Liver (tissue), 10 donors: ENCODE measurements at places on chromosomes 7 and 10. TPM values are rescaled to one million over a fixed set of nuclear protein-coding genes. Genes with fewer than 3 reads are reported as not detected.

GBX1 gene
- not detected for total RNA-seq

DNA sequence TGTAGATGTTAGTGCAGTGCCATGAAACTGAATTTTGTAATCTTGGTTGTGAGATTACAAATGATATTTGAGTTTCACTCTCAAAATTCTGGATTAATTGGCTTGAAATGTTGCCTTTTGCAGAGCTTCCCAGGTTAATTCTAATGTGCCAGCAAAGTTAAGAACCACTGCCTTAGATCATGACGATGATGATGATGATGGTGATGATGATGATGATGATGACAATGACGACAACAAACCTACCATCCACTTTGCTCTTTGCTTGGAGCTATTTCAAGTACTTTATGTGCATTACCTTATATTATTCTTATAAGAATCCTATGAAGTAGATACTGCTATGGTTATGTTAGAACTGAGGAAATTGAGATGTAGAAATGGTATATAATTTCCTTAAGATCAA is 261.6 kb downstream of the CNTNAP2 start:
- H3K4me1 ChIP-seq, result no peaks in the 10 kb centered on the region
- H3K27me3 ChIP-seq, result no peaks in the 10 kb centered on the region
- no peak overlapping the region for H3K4me3 ChIP-seq
- no peaks in the 10 kb centered on the region for H3K36me3 ChIP-seq
- no peak overlapping the region for H3K27ac ChIP-seq

GRCh38 chr10:28179006-28179742 is 123.7 kb downstream of the MPP7 start:
- no peaks in the 10 kb centered on the region for H3K27me3 ChIP-seq
- no peak overlapping the region for H3K4me3 ChIP-seq
- no peak for DNase-seq
- peaks cover 18% of the 10 kb centered on the region for H3K4me1 ChIP-seq
- no peaks in the 10 kb centered on the region for H3K36me3 ChIP-seq

DNA sequence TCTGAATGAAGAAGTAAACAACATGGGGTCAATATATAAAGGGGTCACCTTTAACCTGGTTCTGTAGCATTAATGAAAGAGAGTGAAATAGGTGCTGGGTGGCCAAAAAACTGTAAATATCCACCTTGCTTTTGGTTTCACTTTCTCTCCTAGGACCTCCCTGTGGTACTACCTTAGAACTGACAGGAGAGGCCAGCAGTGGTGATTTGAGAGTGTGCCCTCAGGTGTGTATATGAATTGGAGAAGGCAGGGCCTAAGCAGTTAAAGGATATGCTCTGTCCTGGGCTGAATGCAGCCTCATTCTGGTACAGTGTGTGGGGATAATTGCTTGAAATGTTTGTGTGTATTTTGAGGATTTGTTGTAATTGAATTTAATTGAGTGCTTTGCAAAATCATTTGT is 62.0 kb downstream of the BBS9 start:
- H3K27ac ChIP-seq, result peak overlapping the region; percentile 75
- H3K4me1 ChIP-seq, result peaks cover 7% of the 10 kb centered on the region
- DNase-seq, result no peak
- H3K4me3 ChIP-seq, result peak overlapping the region; percentile 46

DNA sequence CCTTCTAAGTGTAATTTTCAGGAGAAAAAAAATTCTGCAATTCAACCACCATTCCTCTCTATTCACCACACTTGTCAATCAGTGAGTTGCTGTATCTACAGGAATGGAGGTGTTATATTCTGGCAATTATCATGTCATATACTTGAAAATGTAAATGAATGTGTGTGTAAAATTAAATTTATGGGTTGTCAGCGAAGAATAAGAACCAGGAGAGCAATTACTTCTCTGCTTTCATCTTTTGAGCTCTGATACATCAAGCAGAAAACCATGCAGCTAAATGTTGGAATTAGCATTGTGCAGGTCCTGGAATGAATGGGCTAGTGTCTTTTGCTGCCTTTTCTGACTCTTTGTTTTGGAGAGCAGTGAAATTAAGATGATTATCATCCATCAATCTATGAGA is 207.6 kb downstream of the FOXP2 start:
- no peaks in the 10 kb centered on the region for H3K4me1 ChIP-seq
- H3K4me3 ChIP-seq, result no peak overlapping the region
- no peaks in the 10 kb centered on the region for H3K27me3 ChIP-seq
- H3K27ac ChIP-seq, result no peak overlapping the region
- no peaks in the 10 kb centered on the region for H3K36me3 ChIP-seq

- no peak for DNase-seq
- no peak overlapping the region for H3K27ac ChIP-seq
- peaks cover 7% of the 10 kb centered on the region for H3K4me1 ChIP-seq
- no peak overlapping the region for H3K4me3 ChIP-seq
- H3K36me3 ChIP-seq, result peaks cover 1% of the 10 kb centered on the region
- H3K27me3 ChIP-seq, result no peaks in the 10 kb centered on the region
Measured at GRCh38 chr7:513521-514166, 6.0 kb downstream of the PDGFA start.
